Frontal cortex (tissue), 4 donors: ENCODE measurements at places on chromosomes 12 and 14. TPM values are rescaled to one million over a fixed set of nuclear protein-coding genes. Genes with fewer than 3 reads are reported as not detected.

INHBC gene
- not detected for total RNA-seq

MDGA2 gene
- total RNA-seq = 39.1 TPM

CEBPE gene
- total RNA-seq = not detected

LRRC23 gene
- 6.5 TPM for total RNA-seq

GARIN6 gene
- not detected for total RNA-seq

SMIM10L1 gene
- total RNA-seq = 10.2 TPM

TULP3 gene
- total RNA-seq = 6.9 TPM

KCNA5 gene
- 11.4 TPM for total RNA-seq

CLMN gene
- 0.82 TPM for total RNA-seq

MARCHF9 gene
- 17.5 TPM for total RNA-seq

SERPINA1 gene
- total RNA-seq = 1.6 TPM

AMN gene
- under 0.01 TPM for total RNA-seq

TAPBPL gene
- total RNA-seq = 0.82 TPM

SLC6A15 gene
- 81.1 TPM for total RNA-seq

FAM186B gene
- 0.41 TPM for total RNA-seq

PIK3C2G gene
- total RNA-seq = 0.41 TPM

AICDA gene
- total RNA-seq = not detected

P2RX7 gene
- total RNA-seq = 1.2 TPM

SLC5A8 gene
- total RNA-seq = 3.3 TPM

INTS13 gene
- 26.9 TPM for total RNA-seq

TSPAN9 gene
- 22.4 TPM for total RNA-seq

IL22 gene
- not detected for total RNA-seq

COPZ1 gene
- total RNA-seq = 59.9 TPM

EIF2S3B gene
- total RNA-seq = 1.6 TPM

DIO3 gene
- under 0.01 TPM for total RNA-seq
